ENCODE measurements at places on chromosomes 6 and 20. TPM values are rescaled to one million over a fixed set of nuclear protein-coding genes. Genes with fewer than 3 reads are reported as not detected.

The VSX1 gene
- total RNA-seq = 1.2 TPM

The OPRM1 gene
- not detected for total RNA-seq

The FNDC1 gene
- 0.06 TPM for total RNA-seq

The EYS gene
- 0.19 TPM for total RNA-seq

The MED23 gene
- 7.1 TPM for total RNA-seq

The GCNT2 gene
- 7.6 TPM for total RNA-seq

The SIRPD gene
- not detected for total RNA-seq

The SYS1 gene
- 35.6 TPM for total RNA-seq

The AFG1L gene
- 2.7 TPM for total RNA-seq

All from A549 treated with CORT108297 at 1 μM for 4 hours (cell line).